ENCODE measurements at places on chromosomes 6 and 20.

- no peak for DNase-seq
Measured at GRCh38 chr6:121485359-121485811, 49.9 kb downstream of the GJA1 start.

GRCh38 chr6:113328886-113329381 is 528.2 kb upstream of the MARCKS start:
- no peak for DNase-seq

- no peak for DNase-seq
Measured at GRCh38 chr6:62146954-62147853, 138.8 kb downstream of the KHDRBS2 start.

GRCh38 chr6:170575250-170575649 is 9.2 kb downstream of the PDCD2 start:
- DNase-seq: no peak

- no peak for DNase-seq
Measured at GRCh38 chr6:10595731-10596664, 74.8 kb downstream of the GCNT2 start.

DNA sequence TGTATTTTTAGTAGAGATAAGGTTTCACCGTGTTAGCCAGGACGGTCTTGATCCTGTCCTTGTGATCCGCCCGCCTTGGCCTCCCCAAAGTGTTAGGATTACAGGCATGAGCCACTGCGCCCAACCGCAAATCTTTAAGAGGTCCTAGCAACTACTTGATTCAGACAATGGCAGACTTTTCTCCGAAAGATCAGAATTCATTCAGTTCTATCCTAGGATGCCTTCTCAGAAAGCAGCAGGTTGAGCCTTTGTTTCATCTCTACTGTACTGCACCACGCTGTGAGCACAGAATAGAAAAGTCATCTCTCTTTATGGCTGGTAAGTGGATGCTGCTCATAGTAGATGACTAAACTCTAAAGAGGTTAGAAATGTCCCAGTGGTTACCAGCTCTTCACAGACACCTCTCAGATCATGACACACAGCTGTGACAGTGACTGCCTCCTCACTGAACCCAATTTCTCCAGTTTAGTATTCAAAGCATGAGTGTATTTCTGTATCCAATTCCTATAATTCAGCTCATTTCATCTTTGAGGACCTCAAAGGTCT is 6.0 kb upstream of the HSF2 start:
- DNase-seq: no peak

- DNase-seq: no peak
Measured at GRCh38 chr6:156390621-156391020, 386.6 kb upstream of the ARID1B start.

GRCh38 chr20:63043348-63044203 is 36.8 kb upstream of the BHLHE23 start:
- no peak for DNase-seq

DNA sequence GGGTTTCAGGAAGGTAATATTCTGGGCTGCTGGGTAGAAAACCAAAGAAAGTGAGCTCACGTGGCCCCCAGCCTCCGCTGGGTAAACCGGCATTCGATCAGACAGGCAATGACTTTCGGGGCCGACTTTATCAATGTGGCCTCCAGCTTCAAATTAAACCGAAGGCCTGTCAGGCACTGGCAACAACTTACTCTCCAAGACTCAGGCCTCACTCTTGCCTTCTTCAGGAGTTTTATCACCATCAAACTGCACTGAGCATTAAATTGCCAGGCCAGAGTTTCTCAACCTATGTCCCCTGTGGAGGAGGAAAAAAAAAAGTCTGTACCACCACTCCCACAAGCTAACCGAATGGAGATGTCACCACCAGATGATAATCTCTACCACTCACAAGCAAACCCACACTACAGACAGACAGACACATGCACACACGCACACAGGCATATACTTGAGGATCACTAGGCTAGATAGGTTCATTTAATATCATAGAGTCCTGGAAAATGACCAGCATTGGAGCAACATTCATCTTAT is 1.1 kb upstream of the MBOAT1 start:
- no peak for DNase-seq
